GM23338 (cell line): ENCODE measurements at places on chromosomes 16 and 17.

DNA sequence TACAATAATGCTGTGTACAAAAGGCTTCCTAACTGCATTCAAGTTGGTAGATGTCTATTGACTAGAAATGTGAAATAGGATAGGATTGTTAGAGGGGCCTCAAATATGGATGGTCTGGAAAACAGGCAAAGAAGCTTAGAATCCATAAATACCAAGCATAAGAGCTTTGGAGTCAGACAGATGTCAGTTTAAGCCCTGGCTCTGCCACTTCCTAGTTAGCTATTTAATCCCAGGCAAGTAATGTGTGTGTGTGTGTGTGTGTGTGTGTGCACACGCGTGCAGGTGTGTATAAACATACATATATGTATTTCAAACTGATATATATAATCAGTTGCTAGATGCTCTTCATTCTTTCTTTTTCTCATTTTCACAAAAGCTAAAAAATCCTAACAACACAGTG is 66.7 kb downstream of the MMD start:
- no peak for DNase-seq

GRCh38 chr17:77315551-77316190 is 174.9 kb downstream of the SEC14L1 start:
- DNase-seq: no peak

- DNase-seq: no peak
Measured at GRCh38 chr17:76670020-76670717, 26.6 kb upstream of the ST6GALNAC1 start.

DNA sequence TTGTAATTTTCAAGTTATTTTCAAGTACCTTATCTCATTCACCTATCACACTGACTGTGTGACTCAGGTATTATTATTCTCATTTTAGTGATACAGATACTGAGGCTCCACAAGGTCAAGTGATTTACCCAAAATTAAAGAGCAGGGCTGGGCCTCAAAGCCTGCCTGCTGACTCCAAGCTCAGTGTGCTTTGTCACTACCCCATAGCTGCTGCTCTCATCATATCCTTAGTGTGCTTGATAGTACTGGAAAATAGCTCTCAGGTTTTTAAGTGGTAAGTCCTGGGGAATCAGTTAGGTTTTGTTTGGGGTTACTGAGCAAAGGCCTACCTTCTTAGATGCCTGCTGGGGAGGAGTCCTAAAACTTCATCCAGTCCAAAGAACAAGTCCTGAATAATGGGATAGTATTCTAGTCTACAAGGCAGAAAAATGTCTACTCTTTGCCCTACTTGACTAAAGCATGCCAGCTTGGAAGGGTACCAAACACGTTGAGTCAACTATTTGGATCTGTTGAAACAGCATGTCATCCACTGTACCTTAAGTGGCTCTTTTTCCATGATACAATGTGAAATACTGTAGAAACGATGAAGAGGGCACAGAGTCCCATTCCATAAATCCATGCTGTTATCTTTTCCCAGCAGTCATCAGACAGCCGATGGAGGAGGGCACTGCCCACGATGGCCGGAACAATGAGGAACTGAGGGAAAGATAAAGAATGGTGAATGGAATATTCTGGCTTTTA is 10.7 kb downstream of the MMD start:
- no peak for DNase-seq

- no peak for DNase-seq
Measured at GRCh38 chr16:49590166-49590871, 216.7 kb downstream of the C16orf78 start.

DNA sequence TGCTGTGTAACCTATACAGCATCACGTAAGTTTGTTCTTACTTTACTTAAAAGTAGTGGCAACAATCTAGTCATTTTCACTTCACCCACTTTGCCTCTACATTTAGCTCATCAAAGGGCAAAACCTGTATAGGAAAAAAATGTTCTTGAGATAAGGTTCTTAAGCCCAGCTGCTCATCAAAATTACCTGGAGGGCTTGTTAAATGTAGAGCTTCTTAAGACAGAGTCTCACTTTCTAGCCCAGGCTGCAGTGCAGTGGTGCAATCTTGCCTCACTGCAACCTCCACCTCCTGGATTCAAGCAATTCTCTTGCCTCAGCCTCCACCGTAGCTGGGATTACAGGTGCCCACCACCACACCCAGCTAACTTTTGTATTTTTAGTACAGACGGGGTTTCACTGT is 38.2 kb upstream of the TMEM97 start:
- DNase-seq: no peak

DNA sequence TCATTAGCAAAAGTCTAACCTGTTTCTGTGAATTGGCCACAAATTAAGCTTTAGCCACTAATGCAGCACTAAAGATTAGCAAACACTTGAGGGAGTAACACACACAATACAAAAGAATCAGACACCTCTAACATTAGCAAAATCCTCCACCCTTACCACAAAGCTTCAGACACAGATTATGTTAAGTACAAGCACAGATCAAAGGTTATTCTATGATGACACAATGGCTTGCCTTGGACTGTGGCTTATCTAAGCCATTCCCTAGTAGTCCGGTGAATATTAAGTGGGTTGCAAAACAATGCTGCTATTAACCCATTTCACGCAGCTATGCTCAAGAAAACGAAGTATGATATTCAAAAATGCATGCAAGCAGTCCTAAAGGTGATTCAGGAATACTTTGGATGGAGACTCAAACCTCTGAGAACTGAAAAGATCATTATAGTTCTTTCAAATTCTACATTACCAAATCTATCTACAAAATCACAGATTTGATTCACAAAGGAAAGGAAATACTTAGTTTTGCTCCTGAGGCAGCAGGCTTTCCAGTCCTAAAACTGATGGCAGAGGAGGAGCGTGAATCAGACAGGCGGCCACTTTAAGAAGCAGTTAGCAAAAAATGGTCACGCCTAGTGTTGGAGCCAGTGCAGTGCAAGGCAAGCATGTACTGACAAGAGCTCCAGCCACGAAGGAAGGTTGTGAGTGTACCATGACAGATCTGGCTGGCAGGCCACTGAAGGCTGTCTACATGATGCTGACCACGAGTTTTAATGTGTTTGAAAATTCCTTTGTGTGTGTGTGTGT is 67.2 kb downstream of the PARN start:
- DNase-seq: peak; percentile 15

DNA sequence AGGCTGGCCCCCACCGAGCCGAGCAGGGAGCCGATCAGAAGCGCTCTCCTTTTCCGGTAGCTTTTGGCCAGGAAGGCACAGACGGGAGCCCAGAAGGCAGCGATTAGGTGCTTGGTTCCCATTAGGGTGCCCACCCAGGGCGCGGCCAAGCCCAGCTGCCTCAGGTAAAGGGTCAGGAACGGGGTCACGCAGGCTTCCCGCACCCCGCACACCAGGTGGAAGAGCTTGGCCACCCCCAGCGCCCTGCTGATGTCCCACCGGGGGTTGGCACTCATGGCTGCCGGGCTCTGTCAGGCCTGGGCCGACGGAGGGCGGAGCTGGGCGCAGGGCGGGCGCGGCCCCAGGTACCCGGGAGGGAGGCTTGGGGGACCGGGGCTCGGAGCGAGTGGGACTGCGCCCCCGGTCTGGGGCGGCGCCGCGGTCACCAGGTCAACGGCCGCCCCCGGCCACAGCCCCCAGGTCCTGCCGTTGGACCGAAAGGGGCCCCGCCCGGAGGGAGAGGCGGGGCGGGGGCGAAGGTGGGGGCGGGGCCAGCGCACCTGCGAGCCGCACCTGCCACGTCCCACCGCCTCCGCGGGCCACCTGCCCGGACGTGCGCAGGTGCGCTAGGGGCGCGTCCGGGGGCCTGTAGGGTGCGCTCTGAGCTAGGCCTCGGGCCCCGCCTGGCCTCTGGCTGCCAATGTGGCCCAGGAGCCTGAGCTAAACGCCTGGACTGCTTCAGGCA is at the start of gene MFSD6L:
Gene MFSD6L, minus strand, starts transcription at position 520 of the 724 bp plus-strand sequence. Its CDS starts 245 bp downstream, at position 275.
- DNase-seq: peak; percentile 91

GRCh38 chr17:59561042-59561441 is 4.4 kb upstream of the DHX40 start:
- peak; percentile 76 for DNase-seq

- no peak for DNase-seq
Measured at GRCh38 chr17:13635951-13636350, 34.2 kb upstream of the HS3ST3A1 start.

GRCh38 chr17:36937959-36938565 is 787 bp downstream of the LHX1 start:
- peak; percentile 68 for DNase-seq

DNA sequence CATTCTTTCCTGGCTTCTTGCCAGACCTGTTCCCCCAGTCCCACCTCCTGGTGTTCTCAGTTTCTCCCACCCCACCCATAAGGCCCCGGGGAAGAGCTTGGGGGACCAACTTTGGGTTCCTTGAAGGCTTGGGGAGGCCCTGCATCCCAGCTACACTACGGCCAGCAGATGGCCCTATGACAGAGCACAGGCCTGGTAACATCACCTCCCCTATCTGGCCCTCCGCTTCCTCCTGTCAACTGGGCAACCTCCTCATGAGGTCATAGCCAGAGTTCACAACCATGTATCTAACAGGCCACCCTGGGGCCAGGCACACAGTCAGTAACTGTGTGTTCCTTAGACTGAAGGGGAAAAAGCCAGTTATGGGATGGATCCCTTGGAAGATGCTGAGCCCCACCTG is 31.4 kb downstream of the MYO15A start:
- peak; percentile 57 for DNase-seq

GRCh38 chr16:11670171-11671131 is 2.2 kb downstream of the SNN start:
- DNase-seq: no peak

DNA sequence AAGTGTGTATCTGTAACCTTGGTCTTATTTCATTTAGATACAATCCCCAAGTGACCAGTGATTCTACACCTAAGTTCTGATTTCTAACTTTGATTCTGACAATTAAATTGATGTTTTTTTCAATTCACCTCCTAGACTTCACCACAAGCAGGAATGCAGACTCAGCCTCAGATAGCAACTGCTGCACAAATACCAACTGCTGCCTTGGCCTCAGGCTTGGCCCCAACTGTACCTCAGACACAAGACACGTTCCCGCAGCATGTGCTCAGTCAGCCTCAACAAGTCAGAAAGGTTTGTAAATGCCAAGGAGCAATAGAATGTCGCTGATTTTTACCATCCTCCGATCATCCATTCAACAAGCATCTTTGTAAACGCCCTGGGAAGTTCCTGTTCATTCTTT is 177.7 kb downstream of the MRTFB start:
- no peak for DNase-seq

- DNase-seq: no peak
Measured at GRCh38 chr17:62963296-62963695, 2.7 kb upstream of the TANC2 start.

DNA sequence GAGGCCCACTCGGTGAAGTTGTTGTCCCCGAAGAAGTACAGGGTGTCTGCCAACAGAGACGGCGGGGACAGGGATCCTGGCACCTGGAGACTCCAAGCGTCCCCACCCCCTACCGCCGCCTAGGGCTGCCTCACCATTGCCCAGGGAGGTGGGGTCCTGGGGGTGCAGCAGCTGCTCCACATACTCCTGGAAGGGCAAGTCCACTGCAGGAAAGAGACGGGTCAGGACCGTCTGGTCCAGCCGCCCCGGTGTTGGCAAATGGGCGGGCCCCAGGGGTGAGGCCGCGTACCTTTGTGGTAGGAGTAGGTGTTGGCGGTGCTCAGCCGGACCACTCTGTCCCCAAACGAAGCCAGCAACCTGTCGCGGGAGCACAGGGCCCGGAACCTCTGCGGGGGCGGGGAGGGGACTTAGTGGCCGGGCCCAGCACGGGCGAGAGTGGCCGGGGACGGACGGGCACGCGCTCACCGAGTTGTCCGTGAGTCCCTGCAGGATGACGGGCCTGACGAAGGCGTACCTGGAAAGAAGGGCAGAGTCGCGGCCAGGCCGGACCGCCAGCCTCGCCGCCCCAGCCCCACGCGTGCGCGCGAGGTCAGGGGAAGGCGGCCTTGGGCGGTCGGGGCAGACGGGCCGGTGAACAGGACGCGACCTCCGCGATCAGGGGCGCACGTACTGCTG is 601 bp downstream of the JMJD8 start:
- DNase-seq: no peak

GRCh38 chr16:88634994-88635670 is 3.2 kb upstream of the IL17C start:
- no peak for DNase-seq

DNA sequence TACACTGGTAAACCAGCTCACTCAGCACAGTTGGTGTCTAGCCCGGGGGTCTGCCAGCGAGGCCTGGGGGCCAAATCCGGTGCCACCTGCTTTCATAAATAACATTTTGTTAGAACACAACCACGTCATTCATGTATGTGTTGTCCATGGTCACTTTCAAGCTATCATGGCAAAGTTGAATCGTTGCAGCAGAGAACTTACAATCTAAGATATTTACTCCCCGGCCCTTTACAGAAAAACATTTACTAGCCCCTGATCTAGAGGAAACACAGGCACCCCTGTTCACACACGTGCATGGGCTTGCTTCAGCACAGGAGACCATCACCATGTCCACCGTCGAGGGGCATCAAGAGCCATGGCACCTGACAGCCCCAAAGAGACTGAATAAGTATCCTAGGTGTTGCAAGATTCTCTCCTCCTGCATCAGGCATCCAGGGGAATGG is 111.4 kb upstream of the DNAH9 start:
- DNase-seq: no peak

DNA sequence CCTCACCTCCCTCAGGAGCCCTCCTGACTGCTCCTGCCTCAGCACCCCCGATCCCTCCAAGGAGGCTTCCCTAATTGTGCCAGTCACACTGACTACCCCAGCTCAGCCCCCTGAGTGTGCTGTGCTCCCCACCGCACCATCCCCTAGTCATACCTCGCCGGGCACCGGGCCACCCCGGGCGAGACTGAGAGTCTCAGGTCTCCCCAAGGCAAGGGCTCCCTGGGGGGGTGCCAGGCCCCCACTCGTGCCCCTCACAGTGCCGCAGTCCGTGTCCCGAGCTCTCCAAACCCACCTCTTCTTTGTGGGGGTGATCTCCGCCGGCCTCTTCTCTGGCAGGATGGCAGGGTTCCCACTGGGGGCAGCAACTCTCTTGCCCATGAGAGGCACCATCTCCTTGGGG is 3.2 kb downstream of the TRPV3 start:
- no peak for DNase-seq

DNA sequence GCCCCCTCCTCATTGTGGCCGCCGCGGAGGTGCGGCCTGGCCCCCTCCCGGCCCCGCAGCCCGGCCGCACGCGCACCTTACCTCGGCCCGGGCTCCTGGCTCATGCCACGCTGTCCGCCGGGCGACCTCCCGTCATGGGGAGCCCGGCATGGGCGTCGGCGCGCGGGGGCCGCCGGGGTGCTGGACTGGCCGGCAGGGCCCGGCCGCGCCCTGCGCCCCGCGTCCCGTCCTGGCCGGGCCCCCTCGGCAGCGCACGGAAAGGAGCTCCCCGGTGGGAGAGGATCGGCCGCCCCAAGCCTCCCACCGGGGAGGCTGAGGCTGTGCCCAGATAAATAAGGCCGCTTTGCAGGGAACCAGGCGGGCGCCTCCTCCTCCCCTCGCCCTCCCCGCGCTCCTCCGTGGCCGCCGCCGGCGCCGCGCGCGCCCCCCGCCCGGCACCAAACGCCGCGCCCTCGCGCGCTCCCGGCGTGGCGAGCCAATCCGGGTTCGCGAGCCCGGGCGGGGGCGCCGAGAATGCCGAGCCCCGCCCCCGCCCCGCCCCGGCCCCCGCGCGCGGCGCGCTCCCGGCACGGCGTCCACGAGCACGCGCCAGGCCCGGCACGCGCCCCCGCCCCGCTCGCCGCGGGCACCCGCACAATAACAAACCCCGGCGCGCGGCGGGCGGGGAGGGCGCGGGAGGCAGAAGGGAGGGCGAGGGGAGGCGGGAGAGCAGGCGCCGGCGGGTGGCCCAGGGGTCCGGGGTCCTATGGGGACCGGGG is at the start of gene FBXL16:
Gene FBXL16, minus strand, starts transcription at position 371 of the 758 bp plus-strand sequence. CDS start 8,396 bp downstream, outside the sequence.
- peak; percentile 70 for DNase-seq
